ENCODE measurements at places on chromosomes 3 and 15.

DNA sequence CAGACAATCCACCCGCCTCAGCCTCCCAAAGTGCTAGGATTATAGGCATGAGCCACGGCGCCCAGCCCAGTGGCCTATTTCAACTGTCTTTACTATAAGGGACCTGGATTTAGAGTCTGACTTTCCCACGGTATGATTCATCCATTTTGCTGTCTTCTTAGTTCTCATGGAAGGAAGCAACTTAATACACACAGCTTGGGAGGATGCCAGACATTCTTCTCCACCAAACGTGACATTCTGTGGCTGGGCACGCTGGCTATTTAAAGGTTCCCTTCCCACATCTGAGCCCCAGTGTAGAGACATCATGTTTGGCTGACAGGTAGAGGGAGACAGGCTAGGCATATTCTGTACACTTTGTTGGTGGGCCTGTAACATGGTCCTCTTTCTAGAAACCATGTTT is 26.2 kb downstream of the FAM43A start:
- no peak for DNase-seq

DNA sequence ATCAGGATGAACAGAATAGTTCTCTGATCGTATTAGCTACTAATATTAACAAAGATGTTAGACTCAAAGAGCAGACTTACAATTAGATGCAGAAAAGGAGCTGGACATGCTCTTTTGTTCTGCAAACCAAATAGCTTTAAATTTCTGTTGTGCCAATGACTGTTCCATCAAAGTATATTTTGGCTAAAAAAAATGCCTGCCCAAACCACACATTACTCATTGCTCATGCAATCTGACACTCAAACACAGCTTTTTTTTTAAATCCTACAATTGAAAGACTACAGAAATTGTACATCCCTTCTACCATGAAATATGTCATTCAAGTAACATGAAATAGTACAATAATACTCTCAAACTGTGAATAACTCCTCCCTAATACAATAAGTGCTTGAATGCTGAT is 48.6 kb downstream of the SHOX2 start:
- DNase-seq, result no peak

DNA sequence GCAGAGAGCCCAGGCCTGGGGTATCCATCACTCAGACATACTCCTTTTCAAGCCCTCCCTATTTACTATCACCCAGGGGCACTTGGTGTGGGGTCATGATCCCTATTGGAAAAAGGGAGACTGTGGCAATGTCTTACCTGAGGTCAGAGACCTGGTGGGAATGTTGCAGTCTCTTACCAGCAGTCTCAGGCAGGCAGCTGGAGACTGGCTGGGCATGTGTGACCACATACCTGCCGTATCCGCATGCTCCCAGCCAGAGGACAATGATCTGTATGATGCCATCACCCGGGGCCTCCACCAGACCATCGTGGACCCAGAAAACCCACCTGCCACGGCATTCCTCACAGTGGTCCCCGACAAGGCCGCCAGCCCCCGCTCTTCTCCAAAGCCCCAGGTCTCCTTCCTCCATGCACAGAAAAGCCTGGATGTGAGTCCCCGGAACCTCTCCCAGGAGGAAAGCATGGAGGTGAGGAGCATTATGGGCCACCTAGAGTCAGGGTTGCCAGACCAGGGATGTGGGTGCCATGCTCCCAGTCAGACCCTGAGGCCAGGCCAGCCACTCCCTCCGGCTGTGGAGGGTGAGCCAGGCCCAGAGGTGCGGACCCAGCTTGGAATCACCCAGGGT is 5.9 kb downstream of the SH2D7 start:
- no peak for DNase-seq

DNA sequence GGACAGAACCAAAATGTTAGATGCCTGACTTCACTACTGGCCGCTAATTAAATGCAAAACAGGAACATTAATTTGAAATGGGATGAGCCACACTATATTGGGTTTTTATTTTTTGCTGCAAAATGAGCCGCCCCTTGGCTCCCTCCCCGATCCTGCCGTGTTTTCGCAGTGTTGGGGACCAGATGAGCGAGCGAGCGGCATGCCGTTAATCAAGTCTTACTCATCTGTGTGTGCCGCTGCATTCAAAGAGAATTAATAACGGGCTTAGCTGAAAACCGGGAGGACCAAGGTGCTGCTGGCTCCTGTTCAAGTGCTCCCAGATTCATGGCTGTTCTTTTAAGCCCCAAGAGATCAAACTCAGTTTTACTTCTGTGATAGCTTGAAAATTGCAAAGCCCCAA is 20.0 kb downstream of the TAFA4 start:
- DNase-seq, result no peak

- DNase-seq, result no peak
These were observed 32.2 kb upstream of the FAM174B start for GRCh38 chr15:92687746-92688145.

DNA sequence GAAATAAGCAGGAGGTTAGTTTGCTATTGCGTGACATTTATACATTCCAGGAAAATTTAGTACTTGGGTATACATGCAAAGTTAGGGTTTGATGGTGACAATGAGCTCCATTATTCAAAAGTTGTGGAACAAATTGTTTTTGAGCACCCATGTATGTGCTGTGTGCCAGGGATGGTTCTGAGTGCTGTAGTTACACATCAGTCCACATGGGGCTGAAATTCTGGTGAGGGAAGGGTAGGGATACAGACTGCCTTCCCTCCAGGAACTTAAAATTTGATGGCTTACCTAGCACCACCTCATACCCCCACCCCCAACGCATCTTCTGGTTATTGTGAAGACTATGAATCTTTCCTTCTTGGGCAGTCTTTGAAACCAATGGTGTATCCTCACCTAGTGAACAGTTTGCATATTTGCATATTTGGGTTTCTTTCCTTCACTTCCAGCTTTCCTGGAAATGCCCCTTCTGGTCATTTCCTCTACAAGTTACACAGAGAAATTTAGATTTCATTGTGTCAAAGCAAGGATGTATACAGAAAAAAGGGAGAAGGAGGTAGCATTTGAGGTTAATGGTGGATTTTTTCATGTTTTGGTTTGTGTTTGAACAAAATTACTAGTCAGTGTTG is 222.0 kb upstream of the IL12A start:
- no peak for DNase-seq

DNA sequence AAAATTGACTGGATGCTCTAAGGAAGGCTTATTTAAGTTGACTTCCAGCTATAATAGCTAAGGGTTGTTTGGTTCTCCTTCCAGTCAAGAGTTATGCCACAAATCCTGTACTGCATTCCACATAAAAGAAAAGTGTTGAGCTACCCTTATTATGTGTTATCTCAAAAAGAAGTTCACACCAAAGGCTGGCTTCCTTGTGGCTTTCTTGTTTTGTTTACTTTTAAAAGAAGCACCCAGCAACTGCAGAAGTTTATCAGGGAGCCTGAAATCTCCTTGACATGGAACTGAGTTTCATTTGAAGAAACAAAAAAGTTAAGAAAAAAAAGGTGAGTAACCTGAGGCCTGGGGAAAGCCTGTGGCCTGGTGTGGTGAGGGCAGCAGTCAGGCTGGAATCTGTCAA is 10.2 kb downstream of the MGLL start:
- DNase-seq, result no peak
